ENCODE measurements at places on chromosomes 3 and 15. TPM values are rescaled to one million over a fixed set of nuclear protein-coding genes. Genes with fewer than 3 reads are reported as not detected.
A peak's percentile ranks its signal among the peaks of the same experiment; 100 is the strongest.

GRCh38 chr3:105511031-105511430 is 144.3 kb downstream of the ALCAM start:
- DNase-seq, result no peak

DNA sequence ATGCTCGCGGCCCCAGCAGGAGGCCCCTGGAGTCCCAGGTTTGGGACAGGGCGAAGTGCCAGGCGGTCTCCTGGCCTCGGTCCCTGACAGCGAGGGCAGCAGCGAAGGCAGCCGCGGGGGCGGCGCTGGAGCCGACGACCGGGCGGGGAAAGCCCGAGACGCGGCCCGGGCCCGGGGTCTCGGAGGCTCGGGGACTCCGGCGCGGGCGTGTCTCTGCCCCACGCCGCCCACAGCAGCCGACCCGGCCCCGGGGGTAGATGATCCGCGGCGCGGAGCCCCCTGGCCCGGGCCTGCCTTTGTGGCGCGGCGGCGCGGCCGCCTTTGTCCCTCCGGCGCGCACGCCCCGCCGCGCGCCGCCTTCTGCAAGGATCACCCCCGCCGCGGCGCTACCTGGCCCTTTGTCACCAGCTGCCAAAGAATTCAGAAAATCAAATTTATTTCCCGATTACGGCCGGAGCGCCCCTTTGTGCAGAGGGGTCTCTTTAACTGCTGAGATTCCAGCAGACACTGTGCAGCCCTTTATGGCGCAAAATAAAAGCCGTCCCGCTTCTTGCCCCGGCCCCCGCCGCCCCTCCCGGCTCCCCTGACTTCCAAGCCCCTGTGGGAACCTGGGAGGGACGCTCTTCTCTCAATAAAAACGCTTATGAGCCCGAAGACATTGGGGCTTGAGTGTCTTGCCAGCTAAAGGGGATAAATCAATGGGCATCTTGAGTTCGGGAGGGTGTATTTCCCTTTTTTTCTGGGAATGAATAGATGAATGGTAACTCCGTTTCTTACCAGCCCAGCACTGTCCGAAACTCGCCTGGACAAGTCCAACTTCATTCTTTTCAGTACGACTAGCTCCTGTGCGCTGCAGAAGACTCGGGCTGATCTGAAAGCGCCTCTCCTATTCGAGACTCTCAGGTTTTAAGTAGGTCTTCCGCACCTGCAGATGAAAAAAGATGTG is 68.4 kb downstream of the HES1 start:
- DNase-seq, result no peak

GRCh38 chr3:112606098-112606497 is 34.8 kb downstream of the CCDC80 start:
- DNase-seq, result no peak

GRCh38 chr15:38427380-38427779 is 26.5 kb upstream of the FAM98B start:
- no peak for DNase-seq

DNA sequence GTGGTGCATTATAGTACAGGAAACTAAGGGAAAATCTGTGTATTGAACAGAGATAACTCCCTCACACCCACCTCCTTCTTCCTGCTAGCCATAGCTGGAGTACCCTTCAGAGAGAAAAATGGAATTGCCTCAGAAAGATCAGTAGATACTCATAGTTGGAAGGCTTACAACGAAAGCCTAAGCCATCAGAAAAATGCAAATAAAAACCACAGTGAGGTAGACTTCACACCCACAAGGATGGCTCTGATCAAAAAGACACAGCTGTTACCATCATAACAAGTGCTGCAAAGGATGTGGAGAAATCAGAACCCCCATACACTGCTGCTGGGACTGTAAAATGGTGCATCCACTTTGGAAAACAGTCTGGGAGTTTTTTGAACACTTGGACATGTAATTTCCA is 7.4 kb upstream of the DLG1 start:
- DNase-seq, result no peak

GRCh38 chr3:31433679-31433992 is 99.1 kb upstream of the STT3B start:
- DNase-seq, result no peak

DNA sequence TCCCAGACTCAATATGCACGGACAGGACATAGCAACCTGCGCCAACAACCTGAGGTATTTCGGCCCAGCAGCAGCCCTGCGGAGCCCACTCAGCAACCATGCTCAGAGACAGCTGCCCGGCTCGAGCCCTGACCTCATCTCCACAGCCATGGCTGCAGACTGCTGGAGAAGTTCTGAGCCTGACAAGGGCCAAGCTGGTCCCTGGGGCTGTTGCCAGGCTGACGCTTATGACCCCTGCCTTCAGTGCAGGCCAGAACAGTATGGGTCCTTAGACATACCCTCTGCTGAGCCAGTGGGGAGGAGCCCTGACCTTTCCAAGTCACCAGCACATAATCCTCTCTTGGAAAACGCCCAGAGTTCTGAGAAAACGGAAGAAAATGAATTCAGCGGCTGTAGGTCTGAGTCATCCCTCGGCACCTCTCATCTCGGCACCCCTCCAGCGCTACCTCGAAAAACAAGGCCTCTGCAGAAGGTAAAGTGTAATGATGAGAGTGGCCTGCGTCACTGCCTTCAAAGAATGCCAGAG is 25.5 kb downstream of the TMEM41A start:
- no peak for DNase-seq

- no peak for DNase-seq
These were observed 375.8 kb upstream of the ARPP21 start for GRCh38 chr3:35263477-35263876.

GRCh38 chr15:25852661-25853524 is 10.2 kb downstream of the ATP10A start:
- no peak for DNase-seq

DNA sequence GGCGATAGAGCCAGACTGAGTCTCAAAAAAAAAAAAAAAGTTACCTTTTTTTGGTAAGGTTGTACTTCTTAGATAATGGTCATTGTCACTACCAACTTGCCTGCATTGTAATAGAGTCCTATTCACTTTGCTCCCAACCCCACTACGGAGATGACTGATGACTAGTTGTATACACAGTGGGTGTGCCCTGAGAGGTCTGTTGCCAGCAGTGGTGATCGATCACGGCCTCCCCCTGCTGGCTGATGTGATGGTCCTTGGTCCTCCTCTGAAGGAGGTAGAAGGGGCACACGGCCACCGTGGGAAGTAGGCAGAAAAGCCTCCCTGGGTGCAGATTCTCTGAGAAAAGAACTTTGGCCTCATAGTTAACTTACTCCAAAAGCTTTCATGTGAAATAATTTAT is 10.7 kb downstream of the GCNT3 start:
- peak; percentile 27 for DNase-seq

DNA sequence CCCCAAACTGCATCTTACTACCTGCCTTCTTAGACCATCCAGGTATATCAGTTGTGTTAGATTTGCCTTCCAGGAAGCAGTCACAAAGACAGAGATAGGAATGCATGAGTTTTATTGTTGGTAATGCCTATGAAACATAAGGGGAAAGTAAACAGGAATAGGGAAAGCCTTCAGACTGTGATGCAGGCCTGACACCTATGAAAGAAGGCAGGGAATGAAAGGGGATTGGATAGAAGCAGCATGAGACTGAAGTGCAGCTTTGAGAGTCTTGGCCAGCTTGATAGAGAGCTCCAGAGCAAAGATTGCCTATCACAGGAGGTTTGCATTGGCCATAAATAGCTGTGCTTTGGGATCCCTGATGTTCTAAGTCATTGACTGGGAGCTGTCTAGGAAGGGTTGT is 15.9 kb upstream of the HHLA2 start:
- DNase-seq, result no peak

DNA sequence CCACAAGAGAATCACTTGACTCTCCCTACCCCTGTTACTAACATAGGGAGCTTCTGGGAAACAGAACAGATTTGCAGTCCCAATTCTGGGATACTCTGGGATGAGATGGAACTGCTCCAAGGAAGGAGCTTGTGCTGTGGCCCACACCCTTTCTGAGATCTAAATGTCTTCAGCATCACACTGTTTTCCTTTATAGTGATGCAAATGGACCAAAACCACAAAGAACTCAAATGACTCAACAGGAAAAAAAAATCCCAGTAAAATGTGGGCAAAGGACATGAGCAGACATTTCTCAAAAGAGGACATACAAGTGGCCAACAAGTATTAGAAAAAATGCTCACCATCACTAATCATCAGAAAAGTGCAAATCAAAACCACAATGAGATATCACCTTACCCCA is 155.6 kb downstream of the NECTIN3 start:
- DNase-seq, result no peak

GRCh38 chr3:153599685-153600084 is 437.7 kb downstream of the RAP2B start:
- DNase-seq, result no peak

DNA sequence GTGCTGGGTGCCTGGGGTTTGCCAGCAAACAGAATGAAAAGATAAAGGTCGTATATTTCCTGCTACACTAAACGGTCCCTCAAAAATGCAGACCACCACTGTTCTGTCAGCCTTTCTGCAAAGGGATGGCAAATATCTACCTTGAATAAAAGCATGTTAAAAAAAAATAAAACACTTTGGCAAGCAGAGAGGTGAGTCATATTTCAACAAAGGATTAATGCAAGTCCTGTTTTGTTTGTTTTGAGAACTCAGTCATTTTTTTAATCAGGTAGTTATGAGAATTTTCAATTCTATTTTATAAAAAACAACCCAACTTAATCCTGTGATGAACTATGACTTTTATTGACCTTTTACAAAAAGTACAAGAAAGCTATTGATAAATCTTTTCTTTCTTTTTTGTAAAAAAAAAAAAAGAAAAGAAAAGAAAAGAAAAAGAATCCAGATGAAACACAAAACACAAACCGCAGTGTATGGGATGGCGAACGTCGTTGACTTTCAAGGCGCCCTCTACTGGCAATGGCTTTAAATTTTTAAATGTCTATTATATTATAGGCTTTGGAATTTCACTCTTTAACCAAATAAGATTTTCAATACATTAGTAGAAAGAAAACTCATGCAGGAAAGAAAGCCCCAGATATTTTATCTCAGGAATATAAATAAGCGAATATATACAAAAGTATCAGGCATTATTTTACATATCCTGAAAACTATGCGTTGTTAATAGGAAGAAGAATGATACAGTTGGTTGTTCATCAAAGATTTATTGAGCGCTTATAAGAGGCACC is 87.8 kb downstream of the NCEH1 start:
- DNase-seq, result no peak

DNA sequence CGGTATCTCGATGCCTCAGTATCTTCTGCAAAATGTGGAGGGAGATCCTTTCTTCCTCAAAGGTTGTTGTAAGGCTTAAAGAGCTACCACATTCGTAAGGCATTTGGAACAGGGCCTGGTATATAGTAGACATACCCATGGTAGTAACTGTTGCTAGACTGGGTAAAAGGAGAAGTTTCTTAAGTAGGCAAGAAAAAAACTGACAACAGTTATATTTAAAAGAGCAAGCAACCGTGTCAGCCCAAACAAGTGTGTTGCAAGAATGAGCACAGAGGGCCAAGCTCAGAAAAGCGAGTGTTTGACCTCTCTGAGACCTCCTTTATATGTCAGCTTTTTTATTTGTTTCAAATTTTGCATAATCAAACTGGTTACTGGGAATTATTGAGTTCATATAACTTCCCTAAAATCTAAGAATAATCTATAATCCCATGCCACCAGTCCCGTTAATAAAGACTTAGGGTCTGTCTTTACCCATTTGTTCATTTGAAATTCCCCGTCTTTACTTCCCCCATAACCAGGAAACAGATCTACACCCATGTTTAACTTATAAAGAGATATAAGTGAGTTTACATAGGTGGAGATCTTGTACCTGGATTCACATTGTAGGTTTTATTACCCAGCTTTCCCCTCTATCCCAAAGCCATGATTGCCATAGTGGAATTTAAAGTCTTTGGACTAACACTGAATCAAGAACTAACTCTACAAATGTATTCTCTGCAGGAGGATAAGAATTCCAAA is 7.3 kb downstream of the B3GNT5 start:
- no peak for DNase-seq

DNA sequence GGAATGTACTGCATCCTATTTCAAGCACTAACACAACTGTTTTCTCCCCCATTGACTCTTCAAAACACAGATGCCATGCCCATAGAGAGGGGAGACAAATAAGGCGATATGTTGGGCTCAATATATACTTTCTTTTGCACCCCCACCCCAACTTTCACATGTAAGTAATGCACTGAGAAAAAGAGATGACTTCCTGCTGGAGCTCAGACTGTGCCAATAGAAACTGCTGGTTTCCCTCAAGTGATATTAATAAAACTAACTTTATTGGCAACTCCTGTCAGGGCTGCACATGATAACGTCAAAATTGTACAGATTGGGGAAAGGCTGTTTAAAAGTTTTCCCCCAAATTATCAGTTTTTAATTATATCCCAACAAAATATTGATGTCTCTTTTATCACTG is 163.0 kb downstream of the TNIK start:
- no peak for DNase-seq

DNA sequence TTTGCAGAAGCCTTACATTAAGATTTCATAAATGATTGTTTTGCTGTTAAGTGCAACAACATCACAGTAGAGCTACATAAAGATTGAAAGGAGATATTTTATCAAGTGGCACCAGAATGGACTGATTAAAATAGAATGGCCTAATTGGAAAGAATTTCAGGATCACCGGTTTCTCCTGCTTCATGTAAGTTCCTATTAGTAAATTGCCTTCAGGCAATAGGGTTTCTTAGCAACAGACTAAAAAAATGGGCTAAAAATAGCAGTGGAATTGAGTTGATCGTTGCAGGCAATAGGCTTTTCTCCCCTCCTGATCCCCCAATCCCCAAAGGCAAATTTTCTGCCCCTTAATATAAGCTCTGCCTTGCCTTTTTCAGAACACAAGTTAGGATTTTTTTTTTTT is 917 bp downstream of the LNP1 start:
- DNase-seq, result no peak

GRCh38 chr3:164371681-164372080 is 706.6 kb downstream of the SI start:
- no peak for DNase-seq

GRCh38 chr3:140766465-140766864 is 88.6 kb downstream of the TRIM42 start:
- no peak for DNase-seq

DNA sequence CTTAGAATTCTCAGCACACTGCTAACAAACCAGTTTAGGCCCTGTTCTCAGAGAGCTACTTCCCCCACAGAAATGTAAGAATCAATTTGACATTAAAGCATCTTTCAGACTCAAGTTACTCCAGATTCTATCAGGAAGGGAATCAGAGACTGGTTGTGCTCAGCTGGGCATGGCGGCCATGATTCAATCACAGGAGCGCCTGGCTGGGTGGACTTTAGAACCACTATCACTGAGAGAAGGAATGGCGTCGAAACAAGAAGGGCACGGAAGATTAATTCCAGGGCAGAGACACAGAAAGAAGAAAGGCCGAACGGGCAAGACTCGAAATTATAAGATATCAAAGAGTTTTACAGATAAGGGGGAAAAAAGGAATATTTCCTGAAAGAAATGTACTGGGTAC is 6.2 kb downstream of the TNIK start:
- DNase-seq, result no peak

GRCh38 chr3:58835086-58835485 is 168.5 kb upstream of the FAM3D start:
- no peak for DNase-seq

- no peak for DNase-seq
These were observed 25.8 kb upstream of the ADPGK start for GRCh38 chr15:72809329-72809728.

RTP4 gene
- total RNA-seq, result 3.9 TPM

MUC20 gene
- 5.0 TPM for total RNA-seq

UNC13C gene
- total RNA-seq, result not detected

FMN1 gene
- 0.69 TPM for total RNA-seq

SERPINI2 gene
- not detected for total RNA-seq

MST1 gene
- total RNA-seq, result 11.1 TPM

CD276 gene
- total RNA-seq, result 17.0 TPM

PLSCR2 gene
- total RNA-seq, result not detected

NMD3 gene
- 70.1 TPM for total RNA-seq
